ENCODE measurements at places on chromosomes 7 and 10. TPM values are rescaled to one million over a fixed set of nuclear protein-coding genes. Genes with fewer than 3 reads are reported as not detected.

The CPA4 gene
- total RNA-seq, result not detected

The WNT8B gene
- total RNA-seq, result not detected

DNA sequence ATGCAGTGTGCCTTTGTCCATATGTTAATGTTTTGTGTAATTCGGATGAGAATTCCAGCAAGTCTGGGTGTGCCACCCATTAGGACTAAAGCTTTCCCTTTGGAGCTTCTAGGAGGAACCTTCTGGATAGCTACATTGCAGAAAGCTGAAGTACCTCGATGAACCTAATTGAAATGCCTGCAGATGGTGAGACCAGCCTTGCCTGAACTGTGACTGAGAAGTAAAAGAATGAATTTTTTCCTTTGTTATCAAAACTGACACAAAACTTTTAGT, 31.1 kb upstream of the FBXW4 start:
- DNase-seq, result no peak
- H3K36me3 ChIP-seq, result no peaks in the 10 kb centered on the region
- no peaks in the 10 kb centered on the region for H3K4me1 ChIP-seq
- no peak overlapping the region for H3K27ac ChIP-seq
- H3K27me3 ChIP-seq, result no peaks in the 10 kb centered on the region

DNA sequence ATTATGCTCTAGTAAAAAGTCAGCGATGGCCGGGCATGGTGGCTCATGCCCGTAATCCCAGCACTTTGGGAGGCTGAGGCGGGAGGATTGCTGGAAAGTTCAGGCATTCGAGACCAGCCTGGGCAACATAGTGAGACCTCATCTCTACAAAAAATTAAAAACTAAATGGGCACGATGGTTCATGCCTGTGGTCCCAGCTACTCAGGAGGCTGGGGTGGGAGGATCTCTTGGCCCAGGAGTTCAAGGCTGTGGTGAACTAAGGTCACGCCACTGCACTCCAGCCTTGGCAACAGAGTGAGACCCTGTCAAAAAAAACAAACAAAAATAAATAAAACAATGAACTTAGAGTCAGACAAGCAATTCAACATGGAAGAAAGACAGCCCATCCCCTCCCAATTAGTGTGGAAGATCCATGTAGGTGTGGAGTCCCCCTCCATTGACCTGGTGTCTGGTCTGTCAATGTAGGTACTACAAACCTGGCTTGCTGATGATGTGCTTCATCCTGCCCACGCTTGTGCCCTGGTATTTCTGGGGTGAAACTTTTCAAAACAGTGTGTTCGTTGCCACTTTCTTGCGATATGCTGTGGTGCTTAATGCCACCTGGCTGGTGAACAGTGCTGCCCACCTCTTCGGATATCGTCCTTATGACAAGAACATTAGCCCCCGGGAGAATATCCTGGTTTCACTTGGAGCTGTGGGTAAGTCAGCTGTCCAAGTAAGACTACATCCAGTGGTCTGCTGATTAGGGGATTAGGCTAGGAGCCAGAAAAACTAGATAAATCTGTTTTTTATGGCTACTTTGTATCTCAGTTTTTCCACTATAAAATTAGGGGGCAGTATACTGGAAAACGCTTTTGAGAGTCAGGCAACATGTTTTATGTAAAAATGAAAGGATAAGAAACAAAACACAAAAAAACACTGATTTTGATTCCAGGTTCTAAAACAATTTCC, 9.3 kb downstream of the SCD start:
- no peak for DNase-seq
- no peaks in the 10 kb centered on the region for H3K27me3 ChIP-seq
- no peak overlapping the region for H3K4me3 ChIP-seq
- peaks cover 7% of the 10 kb centered on the region for H3K36me3 ChIP-seq
- H3K4me1 ChIP-seq, result peaks cover 2% of the 10 kb centered on the region
- H3K27ac ChIP-seq, result no peak overlapping the region

Measured in tibial nerve (tissue), 4 donors.